Astrocyte (in vitro differentiated cells and primary cell): ENCODE measurements at places on chromosomes 5 and 9. TPM values are rescaled to one million over a fixed set of nuclear protein-coding genes. Genes with fewer than 3 reads are reported as not detected.
A peak's percentile ranks its signal among the peaks of the same experiment; 100 is the strongest.

RAI14 gene
- total RNA-seq, result 307 and 315 TPM in 2 replicates

CER1 gene
- 2.2 and 2.8 TPM in 2 replicates for total RNA-seq

AMACR gene
- total RNA-seq, result 11.5 and 13.4 TPM in 2 replicates

PTPN3 gene
- total RNA-seq, result 0.79 and 1.1 TPM in 2 replicates

C9orf50 gene
- 0.41 TPM in 1 of 2 replicates, not detected in the other for total RNA-seq

CCDC192 gene
- not detected in 2 replicates for total RNA-seq

SARDH gene
- total RNA-seq, result 2.8 and 3.7 TPM in 2 replicates

TIFAB gene
- total RNA-seq, result not detected in 2 replicates

TOR4A gene
- total RNA-seq, result 10.8 and 11.8 TPM in 2 replicates

GSN gene
- total RNA-seq, result 260 and 357 TPM in 2 replicates

TSSK1B gene
- total RNA-seq, result 0.20 and 0.41 TPM in 2 replicates

DNA sequence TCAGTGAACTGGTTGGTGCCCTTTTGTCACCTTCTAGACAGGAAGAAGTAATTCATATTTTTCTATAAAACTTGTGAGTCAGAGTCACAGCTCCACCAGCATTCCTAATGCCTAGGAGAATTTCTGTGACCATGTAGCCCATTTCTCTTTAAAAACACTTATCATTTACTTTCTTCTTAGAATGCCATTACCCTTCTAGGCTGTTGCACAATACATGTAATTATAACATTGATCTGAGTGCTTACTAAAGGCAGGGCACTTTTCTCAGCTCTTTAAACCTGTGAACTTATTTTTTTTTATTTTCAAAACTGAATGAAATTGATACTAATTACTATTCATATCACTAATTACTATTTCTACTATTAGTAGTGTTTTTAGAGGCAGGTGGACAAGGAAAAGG lies 373.7 kb downstream of the TLE4 start:
- DNase-seq, result no peak

GRCh38 chr9:74016004-74016403 lies 481.1 kb upstream of the RORB start:
- DNase-seq, result no peak

- no peak for DNase-seq
Measured at GRCh38 chr5:66757834-66758371, 161.7 kb downstream of the MAST4 start.

DNA sequence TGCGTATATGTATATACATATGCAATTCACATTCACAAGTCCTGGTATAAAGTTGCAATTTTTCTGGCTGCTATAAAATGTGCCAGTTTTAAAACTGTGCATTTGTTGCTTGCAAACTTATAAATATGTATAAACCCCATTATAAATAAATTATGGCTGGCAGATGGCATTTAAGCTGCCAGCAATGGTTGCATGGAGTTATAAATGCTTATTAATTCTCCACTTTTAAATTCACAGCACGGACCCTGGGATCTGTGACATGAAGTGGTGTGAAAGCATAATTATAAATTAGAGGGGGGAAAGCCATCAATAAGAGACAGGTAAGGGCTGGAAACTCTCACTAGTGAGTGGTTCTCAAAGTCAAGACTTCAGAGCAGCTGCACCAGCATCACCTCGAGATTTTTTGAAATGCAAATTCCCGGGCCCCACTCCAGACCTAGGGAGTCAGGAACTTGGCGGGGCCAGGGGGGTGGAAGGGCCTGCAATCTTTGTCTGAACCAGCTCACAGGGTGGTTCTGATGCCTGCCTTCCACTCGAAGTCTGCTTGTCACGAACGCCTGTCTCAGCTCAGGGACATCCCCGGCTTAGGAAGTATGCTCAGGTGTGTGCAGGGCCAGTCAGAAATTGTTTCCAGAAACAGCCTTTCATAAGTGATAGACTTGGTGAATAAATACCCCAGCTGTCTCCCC lies 16.9 kb downstream of the S1PR3 start:
- no peak for DNase-seq

- DNase-seq, result no peak
Measured at GRCh38 chr5:141960018-141960417, 2.0 kb upstream of the PCDH12 start.

GRCh38 chr5:1668141-1668721 lies 131.4 kb downstream of the MRPL36 start:
- DNase-seq, result no peak

- DNase-seq, result no peak
Measured at GRCh38 chr5:168686837-168687236, 107.7 kb upstream of the PANK3 start.

DNA sequence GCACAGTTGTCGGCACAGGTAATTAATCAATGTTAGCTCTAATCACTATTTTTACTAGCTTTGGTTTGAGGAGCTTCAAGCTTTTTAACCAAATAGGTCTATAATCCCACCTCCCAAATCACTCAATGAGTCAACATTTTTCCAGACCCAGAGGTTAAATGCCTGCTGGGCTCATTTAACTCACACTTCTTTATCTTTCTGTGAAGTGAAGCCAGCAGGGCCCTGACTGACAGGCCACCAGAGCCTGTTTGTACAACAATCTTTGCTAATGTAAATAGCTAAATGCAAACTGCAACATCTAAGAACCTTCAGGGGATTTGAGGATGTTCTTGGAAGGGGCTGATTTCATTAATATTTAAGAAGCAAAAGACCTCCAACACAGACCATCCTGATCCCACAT lies 98.4 kb upstream of the NREP start:
- no peak for DNase-seq

- DNase-seq, result no peak
Measured at GRCh38 chr5:172668594-172669071, 27.6 kb downstream of the NEURL1B start.

DNA sequence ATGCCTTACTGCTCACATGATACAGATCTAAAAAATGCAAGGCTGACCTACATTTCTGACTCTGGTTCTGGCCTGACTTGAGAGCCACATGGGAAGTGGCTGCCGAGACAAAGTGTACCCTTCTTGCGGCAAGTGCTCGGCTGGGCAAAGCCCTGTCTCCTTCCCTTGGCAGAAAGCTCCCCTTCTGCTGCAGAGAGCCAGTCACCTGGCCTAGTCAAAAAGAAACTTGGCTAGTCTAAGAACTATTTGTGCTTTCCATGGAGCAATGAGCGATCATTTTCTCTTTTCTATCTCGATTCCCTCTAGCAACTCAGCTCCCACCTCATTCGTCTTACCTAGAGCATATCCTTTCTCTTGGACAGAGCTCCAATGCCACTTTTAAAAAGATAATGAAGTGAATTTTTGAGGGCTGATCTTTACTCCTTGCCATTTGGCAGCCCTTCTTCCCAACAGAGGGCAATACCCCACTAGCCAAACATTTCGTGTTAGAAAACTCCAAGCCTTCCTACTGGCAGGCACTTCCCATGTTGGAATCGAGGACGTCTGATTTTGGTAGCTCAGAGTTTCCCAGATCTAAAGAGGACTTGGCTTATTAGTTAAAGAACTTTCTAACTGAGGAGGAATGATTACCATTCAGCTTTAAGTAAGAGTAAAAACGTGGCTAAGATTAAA lies 108.1 kb upstream of the PRRC1 start:
- no peak for DNase-seq

DNA sequence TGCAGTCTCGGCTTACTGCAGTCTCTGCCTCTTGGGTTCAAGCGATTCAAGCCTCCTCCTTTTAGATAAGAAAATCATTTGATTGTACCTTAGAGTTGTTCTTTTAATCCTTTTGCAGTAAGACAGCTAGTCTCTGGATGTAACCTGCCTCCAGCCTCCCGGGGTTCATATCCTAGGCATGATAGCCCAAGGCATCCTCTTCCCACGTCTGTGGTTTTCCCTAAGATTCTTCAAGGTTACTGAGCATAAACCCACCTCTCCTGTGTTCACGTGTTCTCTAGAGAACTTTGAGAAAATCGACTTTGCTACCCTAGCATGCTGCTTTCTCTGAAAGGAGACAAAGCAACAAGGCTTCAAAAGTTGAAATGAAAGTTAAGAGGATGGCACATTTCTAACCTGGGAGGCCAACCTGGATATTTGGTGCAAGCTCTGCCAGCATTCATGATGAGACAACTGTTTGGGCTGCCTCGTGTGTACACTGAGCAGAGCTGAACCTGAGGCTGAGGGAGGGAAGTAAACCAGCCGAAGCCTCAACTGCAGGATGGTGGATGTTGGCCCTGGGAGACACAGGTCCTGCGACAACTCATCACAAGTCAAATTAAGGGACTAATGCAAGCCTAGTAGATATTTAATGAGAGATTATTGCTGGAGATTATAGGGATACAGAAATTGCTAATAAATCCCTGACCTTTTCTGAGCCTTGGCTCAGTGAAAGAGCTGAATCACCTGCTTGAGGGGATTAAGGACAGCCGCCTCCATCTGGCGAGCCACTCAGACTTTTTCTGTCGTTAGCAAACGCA lies 261.8 kb downstream of the ARHGAP26 start:
- no peak for DNase-seq

- DNase-seq, result peak; percentile 77
Measured at GRCh38 chr5:107470295-107470582, 200.5 kb downstream of the EFNA5 start.

DNA sequence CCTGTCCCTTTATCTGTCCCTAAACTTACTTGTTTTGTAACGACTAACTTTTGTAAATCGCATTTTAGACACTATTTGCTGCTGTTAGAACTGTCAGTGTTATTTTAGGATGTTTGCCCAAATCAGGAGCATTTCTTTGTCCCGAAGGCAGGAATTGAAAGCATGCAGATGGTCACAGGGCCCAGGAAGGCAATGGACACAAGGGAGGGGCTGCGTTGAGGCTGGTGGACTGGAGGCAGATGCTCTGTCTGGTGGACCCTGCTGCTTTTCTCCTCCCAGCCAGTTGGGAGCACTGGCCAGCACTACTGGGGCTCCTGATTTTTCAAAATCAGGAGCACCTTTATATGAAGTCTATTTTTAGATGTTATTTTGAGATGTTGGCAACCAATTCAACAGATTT lies 31.7 kb downstream of the DOCK2 start:
- DNase-seq, result peak; percentile 27

DNA sequence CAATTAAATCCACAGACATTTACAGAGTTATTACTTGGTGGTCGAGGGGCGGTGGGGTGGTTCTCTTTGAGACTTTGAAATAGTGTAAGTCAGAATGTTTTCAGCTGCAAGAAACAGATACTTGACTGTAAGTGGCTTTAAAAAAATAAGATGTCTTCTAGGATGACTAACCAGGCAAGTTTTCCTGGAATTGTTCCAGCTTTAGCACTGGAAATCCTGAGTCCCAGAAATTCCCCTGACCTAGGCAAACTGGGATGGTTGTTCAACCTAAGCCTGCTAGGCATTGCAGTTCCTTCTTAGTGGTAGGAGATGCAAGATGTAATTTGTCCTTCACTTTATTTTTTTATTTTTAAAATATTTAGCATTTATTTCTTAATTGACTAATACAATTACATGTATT lies 169.5 kb upstream of the POC5 start:
- no peak for DNase-seq

DNA sequence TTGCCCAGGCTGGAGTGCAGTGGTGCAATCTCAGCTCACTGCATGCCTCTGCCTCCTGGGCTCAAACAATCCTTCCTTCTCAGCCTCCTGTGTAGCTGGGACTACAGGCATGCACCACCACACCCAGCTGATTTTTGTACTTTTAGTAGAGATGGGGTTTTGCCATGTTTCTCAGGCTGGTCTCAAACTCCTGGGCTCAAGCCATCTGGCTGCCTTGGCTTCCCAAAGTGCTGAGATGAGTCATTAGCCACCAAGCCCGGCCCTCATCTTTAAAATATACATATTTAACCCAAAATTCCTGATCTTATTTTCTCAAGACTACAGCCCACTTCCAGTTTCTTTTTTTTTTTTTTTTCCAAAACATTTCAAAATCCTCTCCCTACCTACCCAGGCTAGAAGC lies 31.7 kb upstream of the MINAR2 start:
- peak; percentile 6 for DNase-seq

- no peak for DNase-seq
Measured at GRCh38 chr5:7628820-7629219, 222.1 kb downstream of the CFAP90 start.

GRCh38 chr5:176660530-176660859 lies 13.2 kb downstream of the TSPAN17 start:
- no peak for DNase-seq

DNA sequence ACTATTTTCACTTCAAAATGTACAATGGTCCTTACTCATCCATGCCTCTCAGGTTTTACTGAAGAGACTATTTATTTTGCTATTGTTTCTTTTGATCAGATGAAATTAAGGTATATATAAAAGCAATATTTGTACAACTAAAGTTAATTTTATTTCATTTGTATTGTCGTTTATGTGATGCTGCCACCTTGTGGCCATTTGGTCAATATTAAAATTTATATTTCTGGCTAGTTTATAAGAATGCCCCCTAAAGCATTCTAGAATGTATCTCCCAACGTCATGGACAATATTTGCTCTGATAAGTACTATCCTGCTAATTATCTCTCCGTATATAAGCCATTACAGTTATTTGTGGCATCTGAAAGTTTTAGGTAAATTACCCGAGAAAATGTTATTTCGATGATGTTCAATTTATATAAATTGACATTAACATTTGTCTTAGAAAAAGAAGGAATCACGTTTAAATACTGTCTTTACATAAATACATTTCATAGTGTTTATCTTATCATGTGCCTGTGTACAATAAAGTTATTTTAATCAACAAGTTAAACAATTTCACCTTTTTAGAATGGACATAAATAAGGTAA lies 680.0 kb downstream of the TAF11L14 start:
- peak; percentile 5 for DNase-seq

- no peak for DNase-seq
Measured at GRCh38 chr9:16728137-16728508, 142.3 kb downstream of the BNC2 start.

GRCh38 chr5:55402199-55402598 lies 94.4 kb downstream of the MTREX start:
- DNase-seq, result no peak

- no peak for DNase-seq
Measured at GRCh38 chr5:549229-549628, 25.0 kb upstream of the SLC9A3 start.

DNA sequence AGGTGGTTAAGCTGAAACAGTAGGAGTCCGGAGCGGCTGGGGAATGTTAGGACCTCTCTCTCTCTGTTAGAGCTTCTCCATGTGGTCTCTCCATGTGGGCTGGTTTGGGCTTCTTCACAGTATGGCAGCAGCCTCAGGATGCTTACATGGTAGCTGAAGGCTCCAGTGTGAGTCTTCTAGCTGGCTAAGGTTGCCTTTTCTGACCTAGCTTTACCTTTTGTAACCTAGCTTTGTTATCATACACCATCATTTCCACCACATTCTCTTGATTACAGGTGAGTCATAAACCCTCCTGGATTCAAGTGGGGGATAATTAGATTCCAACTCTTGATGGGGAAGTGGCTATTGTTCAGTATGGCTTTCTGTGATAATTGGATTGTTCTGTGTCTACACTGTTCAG lies 98.5 kb downstream of the MTREX start:
- DNase-seq, result no peak

- DNase-seq, result no peak
Measured at GRCh38 chr9:97372580-97372979, 39.3 kb upstream of the TDRD7 start.
